ENCODE measurements at places on chromosomes 6 and 20. TPM values are rescaled to one million over a fixed set of nuclear protein-coding genes. Genes with fewer than 3 reads are reported as not detected.
A peak's percentile ranks its signal among the peaks of the same experiment; 100 is the strongest.

GRCh38 chr20:61053487-61053886 lies 198.6 kb upstream of the CDH4 start:
- no peaks in the 10 kb centered on the region for H3K27me3 ChIP-seq
- no peak overlapping the region for H3K4me3 ChIP-seq
- no peaks in the 10 kb centered on the region for H3K36me3 ChIP-seq
- DNase-seq: no peak

Gene MYB
- 10.4 TPM for total RNA-seq

DNA sequence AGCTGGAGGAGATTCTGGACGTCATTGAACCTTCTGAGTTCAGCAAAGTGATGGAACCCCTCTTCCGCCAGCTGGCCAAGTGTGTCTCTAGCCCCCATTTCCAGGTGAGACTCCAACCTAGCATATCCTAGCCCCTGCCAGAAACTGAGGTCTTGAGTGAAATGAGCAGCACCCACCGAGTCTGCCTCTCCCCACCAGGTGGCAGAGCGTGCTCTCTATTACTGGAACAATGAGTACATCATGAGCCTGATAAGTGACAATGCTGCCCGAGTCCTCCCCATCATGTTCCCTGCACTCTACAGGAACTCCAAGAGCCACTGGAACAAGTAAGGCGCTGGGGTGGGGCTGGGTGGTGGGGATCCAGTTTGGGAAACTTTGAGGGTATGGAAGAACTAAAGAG lies 4.6 kb downstream of the MEA1 start:
- peaks cover 7% of the 10 kb centered on the region for H3K4me1 ChIP-seq
- no peak overlapping the region for H3K4me3 ChIP-seq
- H3K27me3 ChIP-seq: no peaks in the 10 kb centered on the region
- H3K36me3 ChIP-seq: peaks cover 13% of the 10 kb centered on the region
- DNase-seq: peak; percentile 50

GRCh38 chr6:140566781-140567277 lies 1192.4 kb upstream of the CITED2 start:
- no peak for DNase-seq
- no peak overlapping the region for H3K4me3 ChIP-seq

DNA sequence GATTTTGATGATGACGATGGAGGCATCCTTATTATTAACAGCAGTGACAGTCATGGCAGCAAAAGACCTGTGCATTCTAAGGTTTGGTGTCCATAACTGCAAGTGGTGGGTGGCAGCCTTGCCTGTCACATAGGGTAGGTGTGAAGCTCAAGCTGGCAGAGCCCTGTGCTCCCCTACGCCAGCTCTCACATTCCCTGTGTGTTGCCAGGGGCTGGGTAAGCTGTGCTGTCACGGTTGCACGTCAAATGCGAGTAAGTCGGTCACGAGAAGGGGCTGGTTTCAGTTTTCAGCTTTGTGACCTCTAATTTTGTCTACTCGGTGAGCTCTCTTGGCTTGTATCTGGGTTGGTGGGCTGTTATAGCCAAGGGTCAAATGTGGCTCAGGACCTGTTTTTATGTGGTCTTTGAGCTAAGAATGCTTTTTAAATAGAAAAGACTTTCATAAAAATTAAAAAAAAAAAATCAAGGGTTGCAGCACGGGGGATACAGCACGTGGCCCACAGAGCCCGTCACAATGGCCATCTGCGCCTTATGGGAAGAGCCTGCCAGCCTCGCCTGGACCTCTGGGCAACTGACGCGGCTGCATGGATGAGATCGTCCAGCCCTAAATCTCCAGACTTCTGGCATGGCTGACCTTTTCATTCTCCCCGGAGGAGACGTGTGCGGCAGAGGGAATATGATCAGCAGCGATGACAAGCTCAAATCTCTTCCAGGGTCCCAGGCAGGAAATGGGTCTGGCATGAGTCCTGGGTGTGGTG lies 148.5 kb downstream of the PHACTR3 start:
- no peaks in the 10 kb centered on the region for H3K4me1 ChIP-seq
- no peaks in the 10 kb centered on the region for H3K36me3 ChIP-seq

- peak; percentile 64 for DNase-seq
- peaks cover 14% of the 10 kb centered on the region for H3K4me1 ChIP-seq
Observed at GRCh38 chr6:11009353-11009752, 34.8 kb downstream of the ELOVL2 start.
